Stimulated activated CD8-positive, alpha-beta memory T cell treated with anti-CD3 and anti-CD28 coated beads, Interleukin-12 subunit alpha, Interleukin-12 subunit beta, amount 100 ng/mL, for 4 hours (primary cell): ENCODE measurements at places on chromosomes 16 and 17.

DNA sequence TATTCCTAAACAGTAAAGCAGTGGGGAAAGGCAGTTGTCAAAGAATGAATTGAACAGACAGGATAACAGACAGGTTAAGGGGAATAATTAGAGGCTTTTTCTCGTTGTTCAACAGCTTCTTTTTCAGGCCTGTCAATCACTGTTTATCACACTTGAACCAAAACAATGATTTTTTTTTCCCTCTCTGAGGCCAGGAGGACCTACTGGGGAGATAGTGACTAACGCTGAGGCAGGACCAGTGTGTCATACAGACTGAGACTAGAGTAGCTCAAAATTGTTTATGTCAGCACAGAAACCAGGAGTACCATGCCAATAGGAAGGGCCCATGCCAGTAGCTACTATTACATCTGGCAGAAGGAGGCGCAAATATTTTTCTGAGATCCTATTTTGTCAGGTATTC lies 41.3 kb upstream of the NLK start:
- DNase-seq: no peak

DNA sequence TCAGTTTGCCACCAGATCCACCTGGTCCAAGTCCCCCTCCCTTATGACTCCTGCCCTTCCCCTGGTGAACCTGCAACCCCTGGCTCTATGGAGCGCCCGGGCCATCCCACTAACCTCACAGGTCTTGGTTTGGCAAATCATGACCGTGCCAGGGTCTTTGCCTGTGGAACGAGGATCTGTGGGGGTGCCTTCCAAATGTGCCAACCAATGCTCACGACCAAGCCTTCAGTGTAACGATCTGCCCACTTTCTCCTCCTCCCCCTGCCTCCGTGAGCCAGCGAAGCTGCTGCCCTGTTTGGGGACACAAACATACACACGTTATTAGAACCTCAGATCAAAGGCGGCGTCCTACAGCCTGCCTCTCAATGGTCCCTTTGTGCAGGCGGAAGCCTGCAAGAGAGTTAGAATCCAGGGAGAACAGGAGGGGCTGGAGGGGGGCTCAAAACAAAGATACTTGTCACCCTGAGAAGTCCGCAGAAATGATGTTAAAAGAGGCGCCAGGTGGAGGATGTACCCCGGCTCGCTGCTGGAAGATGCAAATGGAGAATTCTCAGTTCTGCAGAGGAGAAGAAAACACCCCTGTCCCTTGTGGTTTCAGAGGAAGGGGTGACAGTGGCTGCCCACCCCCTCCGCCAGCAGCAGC lies 9.0 kb upstream of the NKD1 start:
- DNase-seq: no peak

DNA sequence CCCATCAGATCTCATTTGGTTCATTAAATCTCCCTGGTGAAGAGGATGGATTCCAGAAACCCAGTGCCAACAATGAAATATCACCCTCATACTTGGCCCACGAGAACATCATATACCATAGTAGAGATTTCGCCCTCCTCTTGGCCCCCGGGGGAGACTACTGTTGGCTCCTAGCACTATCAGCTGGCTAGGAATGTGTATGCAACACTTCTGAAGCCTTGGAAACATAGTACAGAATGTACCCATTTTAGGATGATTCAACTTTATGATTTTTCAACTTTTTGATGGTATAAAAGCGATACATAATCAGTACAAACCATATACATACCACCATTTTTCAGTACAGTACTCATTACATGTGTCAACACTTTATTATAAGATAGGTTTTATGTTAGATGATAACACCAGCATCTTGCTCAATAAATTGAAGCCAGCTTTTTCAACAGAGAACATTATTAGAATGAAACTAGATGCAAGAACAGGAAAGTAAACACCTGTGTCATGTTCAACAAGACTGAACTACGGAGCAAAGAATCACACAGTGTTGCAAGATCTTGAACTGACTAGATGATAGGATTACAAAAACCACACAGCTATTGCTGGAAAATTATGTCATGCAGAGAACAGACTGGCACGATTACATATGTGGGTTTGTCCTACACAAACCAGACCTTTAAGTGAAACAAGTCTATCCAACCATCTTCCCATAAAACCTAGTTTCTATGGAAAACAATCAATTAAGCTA lies 17.2 kb downstream of the RSL1D1 start:
- no peak for DNase-seq

DNA sequence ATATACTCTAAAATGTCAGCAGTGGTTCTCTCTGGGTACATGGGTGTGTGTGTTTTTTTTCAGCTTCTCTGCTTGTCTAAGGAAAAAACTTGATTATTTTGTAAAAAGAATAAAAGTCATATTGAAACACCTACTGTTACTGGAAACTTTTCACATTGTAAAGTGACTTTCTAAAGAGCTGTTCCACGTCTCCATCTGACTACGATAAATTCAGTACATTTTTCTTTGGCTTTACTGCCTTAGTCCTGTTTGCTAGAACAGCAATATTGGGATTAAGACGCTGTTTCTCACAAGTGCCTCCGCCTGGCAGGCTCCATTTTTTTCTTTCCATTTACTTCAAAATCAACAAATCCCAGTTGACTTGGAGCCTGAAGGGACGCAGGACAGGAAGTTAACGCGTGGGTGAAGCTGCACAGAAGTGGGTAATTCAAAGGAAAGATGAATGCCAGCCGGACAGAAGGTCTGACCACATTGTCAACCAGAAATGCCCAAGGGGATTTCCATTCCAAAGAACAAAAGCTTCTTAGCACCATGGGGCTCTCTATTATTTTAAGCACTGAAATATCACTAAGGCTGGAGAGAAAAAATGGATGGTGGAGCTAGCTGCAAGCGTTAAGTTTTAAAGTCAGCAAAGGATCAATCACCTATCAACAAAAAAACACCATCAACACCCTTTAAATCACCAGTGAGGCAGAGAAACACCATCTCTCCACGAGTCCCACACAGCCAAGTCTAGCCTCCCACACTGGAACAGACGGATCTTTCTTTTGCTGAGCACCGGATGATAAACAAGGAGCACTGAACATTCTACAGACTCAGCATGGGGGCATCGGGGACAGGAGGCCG lies 8.4 kb downstream of the GLOD4 start:
- DNase-seq: no peak

GRCh38 chr17:17887752-17888304 lies 51.0 kb upstream of the SREBF1 start:
- no peak for DNase-seq
